ENCODE measurements at places on chromosomes 1 and 21.
A peak's percentile ranks its signal among the peaks of the same experiment; 100 is the strongest.

- DNase-seq: no peak
These were observed 10.6 kb upstream of the TRIM33 start for GRCh38 chr1:114521396-114522263.

- DNase-seq: no peak
These were observed 53.5 kb upstream of the FOXD3 start for GRCh38 chr1:63268876-63269275.

DNA sequence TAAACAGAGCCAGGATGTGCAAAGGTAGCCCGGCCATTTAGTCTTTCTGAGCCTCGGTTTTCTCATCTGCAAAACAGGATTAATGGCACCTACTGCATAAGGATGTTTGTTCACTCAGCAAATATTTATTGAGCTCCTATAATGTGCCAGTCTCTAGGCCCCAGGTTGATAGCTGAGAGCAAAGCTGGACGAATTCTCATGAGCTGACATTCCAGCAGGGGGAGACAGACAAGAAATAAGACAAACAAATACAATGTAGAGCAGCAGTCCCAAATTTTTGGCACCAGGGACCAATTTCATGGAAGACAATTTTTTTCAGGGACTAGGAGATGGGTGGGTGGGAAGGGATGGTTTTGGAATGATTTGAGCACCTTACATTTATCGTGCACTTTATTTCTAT, 74.3 kb upstream of the PAX7 start:
- DNase-seq: no peak

DNA sequence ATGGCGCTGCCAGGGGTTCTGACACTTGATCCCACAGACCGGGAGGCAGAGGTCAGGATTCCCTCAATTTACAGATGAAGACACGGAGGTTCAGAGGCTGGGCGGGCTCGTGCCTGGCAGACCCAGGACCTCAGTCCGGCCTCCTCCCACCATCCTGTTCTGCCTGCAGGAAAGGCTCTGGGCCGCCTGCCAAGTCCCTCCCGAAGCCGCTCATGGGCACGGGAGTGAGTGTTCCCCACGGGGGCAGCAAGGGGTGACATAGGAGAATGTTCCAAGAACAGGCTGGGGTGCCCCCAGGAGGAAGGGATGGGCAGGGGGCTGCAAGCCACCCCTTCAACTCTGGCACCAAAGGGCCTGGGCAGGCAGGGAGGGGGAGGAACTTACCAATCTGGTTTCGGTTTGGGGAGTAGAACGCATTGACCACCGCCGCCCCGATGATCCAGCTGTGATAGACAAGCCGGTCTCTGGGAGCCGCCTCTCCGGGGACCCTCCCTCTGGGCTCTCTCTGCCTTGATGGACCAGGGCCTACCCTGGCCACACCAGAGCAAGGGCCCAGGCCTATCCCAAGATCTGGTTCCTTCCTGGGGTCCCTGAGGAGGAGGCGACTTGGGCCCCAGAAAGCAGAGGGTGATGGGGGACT, 7.5 kb downstream of the PRXL2B start:
- peak; percentile 46 for DNase-seq

Measured in kidney glomerular epithelial cell (primary cell).